Calu3 (cell line): ENCODE measurements at places on chromosomes 13 and 19.

DNA sequence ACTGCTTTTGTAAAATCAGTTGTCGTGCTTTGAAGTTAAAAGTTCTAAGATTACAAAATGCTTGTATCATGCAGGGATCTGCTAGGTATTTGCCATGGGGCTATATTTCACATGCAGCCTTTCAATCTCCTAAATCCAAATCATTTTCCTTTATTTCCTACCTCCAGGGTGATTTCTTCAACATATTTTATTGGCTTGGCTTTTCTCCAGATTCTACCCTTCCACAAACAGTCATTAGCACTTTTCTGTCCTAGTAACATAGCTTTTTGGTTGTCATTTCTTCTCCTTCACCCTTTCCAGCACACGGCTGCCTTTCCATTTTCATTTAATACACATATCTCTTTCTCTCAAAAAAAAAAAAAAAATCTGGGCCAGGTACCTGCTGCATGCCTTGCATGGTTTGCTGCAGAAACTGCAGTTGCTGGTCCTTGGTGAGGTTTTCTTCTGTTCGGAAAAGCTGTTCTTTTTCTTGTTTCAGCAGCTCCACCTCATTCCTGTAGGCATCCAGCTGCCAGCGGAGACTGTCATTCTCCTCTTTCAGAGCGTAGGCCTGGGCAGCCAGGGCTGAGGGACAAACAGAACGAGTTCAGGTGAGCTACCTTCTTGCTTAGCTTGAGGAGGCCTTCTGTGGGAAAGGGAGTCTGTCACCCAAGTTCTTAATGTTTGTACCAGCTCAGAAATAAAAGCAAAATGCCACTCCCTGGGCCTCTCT, 274.7 kb downstream of the DNAJC15 start:
- no peak for DNase-seq

DNA sequence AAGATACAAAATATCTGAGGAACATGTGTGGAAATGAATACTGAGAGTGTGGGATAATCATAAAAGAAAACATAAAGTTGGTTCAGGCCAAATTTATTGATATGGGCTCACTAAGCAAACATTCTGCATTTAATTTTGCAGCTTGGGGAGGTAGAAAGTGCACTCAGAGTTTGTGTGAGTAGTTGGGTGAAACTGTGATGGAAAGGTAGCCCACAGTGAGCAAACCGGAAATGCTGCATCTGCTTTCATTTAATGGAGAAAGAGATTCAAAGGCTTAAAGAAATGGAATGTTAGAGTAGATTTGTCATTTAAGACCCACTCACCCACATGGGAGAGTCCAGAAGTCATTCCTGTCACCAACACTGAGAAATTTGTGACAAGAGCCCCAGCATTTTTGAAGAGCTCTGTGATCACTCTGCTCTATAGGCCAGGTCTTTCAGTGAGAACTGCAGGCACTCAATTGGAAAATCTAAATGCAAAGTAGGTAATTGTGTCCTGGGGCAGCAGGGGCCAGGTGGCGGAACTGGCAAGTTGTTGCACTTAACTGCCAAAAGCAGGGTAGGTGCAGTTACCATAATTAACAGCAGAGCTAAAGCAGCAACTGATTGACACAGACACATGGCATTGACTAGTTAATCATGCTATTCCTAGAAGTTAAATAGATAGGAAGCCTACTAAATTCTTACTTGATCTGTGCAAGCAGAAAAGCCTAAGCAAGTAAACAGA, 1228.3 kb upstream of the PCDH20 start:
- no peak for DNase-seq

GRCh38 chr19:17963936-17964691, 2.8 kb upstream of the KCNN1 start:
- DNase-seq = no peak

DNA sequence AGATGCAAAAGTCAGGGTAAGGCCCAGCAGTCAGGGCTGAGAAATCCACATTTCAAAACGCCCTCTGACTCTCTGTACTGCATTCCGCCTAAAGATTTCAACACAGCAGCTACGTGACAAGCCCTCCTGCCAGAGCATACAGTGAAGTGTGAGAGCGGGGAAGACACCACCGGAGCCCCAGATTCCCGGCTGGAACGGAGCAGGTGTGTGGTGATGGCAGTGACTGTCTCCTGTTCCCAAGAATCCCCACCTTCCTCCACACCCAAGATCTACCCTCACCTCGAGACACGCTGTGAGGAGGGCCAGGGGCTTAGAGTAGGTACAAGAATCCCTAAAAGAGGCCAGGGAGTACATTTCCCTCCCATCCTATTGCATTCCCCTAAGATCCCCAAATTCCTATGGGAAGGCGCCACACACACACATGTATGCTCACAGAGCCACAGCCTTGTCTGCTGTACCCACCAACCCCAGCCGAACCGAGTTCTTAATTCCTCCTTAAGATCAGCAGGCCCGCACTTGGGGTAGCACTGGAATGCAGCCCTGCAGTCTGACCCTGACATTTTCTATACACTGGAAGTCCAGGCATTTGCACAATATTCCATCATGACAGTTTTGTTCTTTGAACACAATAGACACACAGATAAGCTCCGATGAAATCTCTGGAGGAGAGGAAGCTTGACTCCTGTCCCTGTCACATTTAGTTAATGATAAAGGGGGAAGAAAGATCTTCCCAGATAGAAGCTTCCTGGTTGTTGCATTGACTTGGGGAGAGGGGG, 102.9 kb downstream of the FOXO1 start:
- no peak for DNase-seq

GRCh38 chr19:30175987-30176386, 196.2 kb upstream of the ZNF536 start:
- DNase-seq = no peak

GRCh38 chr13:63041640-63042414, 1626.2 kb upstream of the PCDH20 start:
- DNase-seq = no peak

- DNase-seq = no peak
These were observed 13.0 kb downstream of the MYCBP2 start for GRCh38 chr13:77313923-77314322.

DNA sequence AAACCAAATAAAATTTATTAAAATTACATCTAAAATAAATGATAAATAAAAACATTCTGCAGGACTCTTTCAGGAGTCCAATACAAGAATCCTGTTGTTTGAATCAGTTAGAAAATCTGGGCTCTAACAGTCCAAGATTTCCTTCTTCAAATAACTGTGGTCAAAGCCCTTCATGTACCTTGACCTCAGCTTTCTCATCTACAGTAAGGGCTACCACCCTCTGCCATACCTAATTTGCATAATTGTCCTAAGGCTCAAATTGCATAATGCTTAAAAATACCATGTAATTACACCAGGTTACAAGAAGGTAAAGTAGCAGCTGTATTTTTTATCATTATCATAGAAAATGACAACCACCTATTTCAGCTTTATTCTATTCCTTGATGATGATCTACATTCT, 54.3 kb downstream of the XPO4 start:
- no peak for DNase-seq

GRCh38 chr13:28258417-28258816, 120.1 kb downstream of the PAN3 start:
- no peak for DNase-seq

GRCh38 chr13:45412274-45413049, 5.7 kb downstream of the SLC25A30 start:
- no peak for DNase-seq

- peak; percentile 71 for DNase-seq
These were observed at the start of gene S1PR2 for GRCh38 chr19:10230861-10231611. TSS of gene S1PR2 (minus strand) at chr19:10231331. CDS start at chr19:10224905, 6,426 bp downstream.

- DNase-seq = no peak
These were observed 50.4 kb downstream of the TEX29 start for GRCh38 chr13:111370570-111371535.

- no peak for DNase-seq
These were observed 53.6 kb downstream of the DGKH start for GRCh38 chr13:42101821-42102585.

- peak; percentile 94 for DNase-seq
These were observed at the start of gene PNPLA6 for GRCh38 chr19:7535047-7535997. TSS of gene PNPLA6 (plus strand) at chr19:7535717. CDS start at chr19:7535789, 72 bp downstream.

GRCh38 chr19:4266253-4267000, 12.6 kb upstream of the SHD start:
- no peak for DNase-seq

- DNase-seq = no peak
These were observed 41.9 kb downstream of the N4BP2L2 start for GRCh38 chr13:32496599-32497160.

GRCh38 chr13:31962731-31963370, 68.7 kb upstream of the FRY start:
- no peak for DNase-seq

GRCh38 chr13:98880677-98881076, 97.2 kb downstream of the DOCK9 start:
- DNase-seq = no peak
